ENCODE measurements at places on chromosomes 2 and 18.

GRCh38 chr18:79782566-79783308, 15.0 kb upstream of the KCNG2 start:
- no peak for DNase-seq

- no peak for DNase-seq
Measured at GRCh38 chr18:76363436-76364120, 131.5 kb downstream of the ZNF516 start.

- no peak for DNase-seq
Measured at GRCh38 chr2:118013221-118013723, 598 bp downstream of the CCDC93 start.

GRCh38 chr2:25620077-25620476, 53.3 kb downstream of the DTNB start:
- no peak for DNase-seq

- DNase-seq: no peak
Measured at GRCh38 chr2:234502285-234502918, 5.5 kb upstream of the ARL4C start.

Data from activated CD8-positive, alpha-beta memory T cell treated with anti-CD3 and anti-CD28 coated beads for 1 hour (primary cell).